ENCODE measurements at places on chromosomes 1 and 21. TPM values are rescaled to one million over a fixed set of nuclear protein-coding genes. Genes with fewer than 3 reads are reported as not detected.

- H3K27me3 ChIP-seq: no peaks in the 10 kb centered on the region
- peaks cover 15% of the 10 kb centered on the region for H3K4me1 ChIP-seq
- H3K36me3 ChIP-seq: no peaks in the 10 kb centered on the region
- no peak overlapping the region for H3K27ac ChIP-seq
- DNase-seq: no peak
Measured at GRCh38 chr1:205443585-205444299, 12.1 kb downstream of the BLACAT1 start.

GRCh38 chr1:26856604-26857469 lies 6.1 kb upstream of the SFN start:
- no peak for DNase-seq
- no peaks in the 10 kb centered on the region for H3K36me3 ChIP-seq
- H3K27ac ChIP-seq: no peak overlapping the region
- H3K4me1 ChIP-seq: no peaks in the 10 kb centered on the region
- no peak overlapping the region for H3K4me3 ChIP-seq

DNA sequence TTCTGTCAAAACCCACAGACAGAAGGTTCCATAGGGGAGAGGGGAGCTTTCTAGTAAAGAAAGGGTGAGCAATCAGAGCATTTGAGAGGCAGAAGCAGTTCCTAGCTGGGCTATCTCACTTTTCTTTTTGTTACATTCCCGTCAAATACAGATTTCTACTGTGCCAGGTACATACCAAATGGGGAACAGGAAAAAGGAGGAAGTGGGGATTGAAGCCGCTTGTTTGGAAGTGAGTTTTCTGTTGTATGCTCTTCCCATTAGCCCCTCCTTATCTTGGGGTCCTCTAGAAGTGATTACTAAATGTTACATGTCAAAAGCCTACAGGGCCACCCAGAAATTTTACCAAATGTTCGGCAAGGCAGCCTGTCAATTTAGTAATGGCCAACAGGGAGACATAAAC lies 116.1 kb downstream of the PAPPA2 start:
- no peak overlapping the region for H3K27ac ChIP-seq
- H3K4me1 ChIP-seq: no peaks in the 10 kb centered on the region
- no peak for DNase-seq

DNA sequence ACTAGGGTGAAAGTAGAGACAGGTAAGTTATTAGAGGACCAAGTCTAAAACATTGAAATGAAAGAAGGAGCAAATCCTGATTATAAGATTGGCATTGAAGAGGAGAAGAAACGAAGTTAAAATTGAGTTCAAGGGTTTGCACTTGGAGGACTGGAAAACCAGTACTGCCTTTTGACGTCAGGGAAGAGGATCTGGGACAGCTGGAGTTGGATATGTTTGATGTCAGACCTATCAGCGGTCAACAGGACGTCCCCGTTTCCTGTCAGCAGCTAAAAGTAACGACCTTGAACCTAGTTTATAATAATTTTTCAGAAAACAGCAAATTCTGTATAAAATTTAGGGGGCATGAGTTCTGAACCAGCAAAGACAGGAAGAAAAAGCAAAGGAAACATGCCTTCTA lies 1.2 kb upstream of the NID1 start:
- DNase-seq: no peak
- peak overlapping the region; percentile 83 for H3K4me3 ChIP-seq
- peaks cover 10% of the 10 kb centered on the region for H3K4me1 ChIP-seq
- peak overlapping the region; percentile 80 for H3K27ac ChIP-seq
- H3K36me3 ChIP-seq: no peaks in the 10 kb centered on the region
- H3K27me3 ChIP-seq: no peaks in the 10 kb centered on the region

DNA sequence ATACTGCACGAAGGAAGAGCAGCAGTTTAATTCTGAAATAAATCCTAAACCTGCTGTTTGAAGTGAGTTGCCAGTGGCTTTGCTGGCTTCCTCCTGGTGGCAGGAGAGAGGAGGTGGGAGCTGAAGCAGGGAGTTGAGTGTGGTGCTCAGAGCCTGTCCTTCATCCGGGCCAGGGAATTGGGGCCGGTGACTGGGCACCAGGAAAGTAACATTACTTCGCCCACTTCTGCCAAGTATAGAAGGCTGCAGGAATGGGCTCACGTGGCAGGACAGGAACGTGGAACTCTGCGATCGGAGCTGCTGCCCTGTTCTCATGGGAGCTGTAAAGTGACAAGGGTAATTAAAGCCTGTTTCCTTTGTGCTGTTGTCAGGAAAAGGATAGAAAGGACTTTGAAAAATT lies 8.7 kb downstream of the TOR3A start:
- H3K4me3 ChIP-seq: no peak overlapping the region
- H3K27ac ChIP-seq: no peak overlapping the region
- H3K27me3 ChIP-seq: no peaks in the 10 kb centered on the region
- no peak for DNase-seq
- no peaks in the 10 kb centered on the region for H3K36me3 ChIP-seq

- H3K27ac ChIP-seq: no peak overlapping the region
- no peaks in the 10 kb centered on the region for H3K36me3 ChIP-seq
- no peak overlapping the region for H3K4me3 ChIP-seq
- no peak for DNase-seq
Measured at GRCh38 chr1:63407002-63407401, 39.6 kb downstream of the ALG6 start.

DNA sequence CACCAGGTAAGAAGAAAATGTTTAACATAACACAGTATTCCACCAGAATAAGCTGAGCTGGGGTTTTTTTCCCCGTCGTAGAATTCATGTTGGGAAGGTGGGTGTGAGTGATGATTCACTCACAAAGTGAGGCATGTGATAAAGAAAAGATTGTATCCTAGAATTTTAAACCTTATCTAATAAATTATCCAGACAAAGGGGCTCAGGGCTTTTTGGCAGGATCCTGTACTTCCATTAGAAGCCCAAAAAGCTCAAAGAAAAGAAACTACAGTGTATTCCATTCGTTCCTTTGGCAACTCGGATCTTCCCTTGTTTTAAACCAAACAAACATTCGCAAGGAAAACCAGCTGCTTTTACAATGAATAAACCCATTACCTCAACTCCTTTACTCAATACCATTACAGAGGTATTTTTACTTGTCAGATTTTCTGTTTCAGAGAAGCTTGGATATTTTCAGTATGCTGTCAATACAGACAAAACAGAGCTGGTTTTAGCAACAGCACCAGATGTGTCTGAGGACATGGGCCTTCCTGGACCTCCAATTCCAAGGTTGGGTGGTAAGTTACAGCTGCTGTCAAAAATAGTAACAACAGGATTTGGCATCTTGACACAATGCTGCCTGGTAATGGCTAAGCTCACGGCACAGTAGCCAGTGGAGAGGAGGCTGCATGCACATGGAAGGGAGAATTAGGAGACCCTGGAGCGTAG lies 159.9 kb upstream of the RUNX1 start:
- H3K4me3 ChIP-seq: no peak overlapping the region
- H3K36me3 ChIP-seq: no peaks in the 10 kb centered on the region
- no peaks in the 10 kb centered on the region for H3K27me3 ChIP-seq
- H3K4me1 ChIP-seq: peaks cover 31% of the 10 kb centered on the region
- no peak overlapping the region for H3K27ac ChIP-seq

- no peaks in the 10 kb centered on the region for H3K4me1 ChIP-seq
- H3K27ac ChIP-seq: no peak overlapping the region
- no peak for DNase-seq
- H3K27me3 ChIP-seq: no peaks in the 10 kb centered on the region
- H3K36me3 ChIP-seq: no peaks in the 10 kb centered on the region
Measured at GRCh38 chr1:175808573-175808972, 65.2 kb upstream of the TNR start.

DNA sequence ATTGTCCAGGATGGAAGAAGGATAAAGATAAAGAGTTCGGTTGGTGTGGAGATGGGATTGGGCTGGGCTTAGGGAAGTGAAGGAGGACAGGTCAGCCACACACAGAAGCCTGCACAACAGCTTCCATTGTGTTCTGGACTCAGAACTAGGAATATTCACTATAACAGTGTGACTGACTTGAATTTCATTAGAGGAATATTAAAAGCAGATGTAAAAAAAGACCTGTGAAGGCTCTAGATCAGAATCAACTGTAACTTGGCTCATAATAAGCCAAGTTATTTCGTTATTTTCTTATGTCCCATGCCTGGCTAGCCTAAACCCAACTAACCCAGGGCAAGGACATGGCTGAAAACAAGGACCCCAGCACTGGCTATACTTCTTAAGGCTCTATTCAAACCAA lies 56.6 kb upstream of the GPR88 start:
- no peak overlapping the region for H3K27ac ChIP-seq
- no peaks in the 10 kb centered on the region for H3K36me3 ChIP-seq
- H3K4me3 ChIP-seq: no peak overlapping the region
- no peaks in the 10 kb centered on the region for H3K4me1 ChIP-seq
- no peak for DNase-seq

DNA sequence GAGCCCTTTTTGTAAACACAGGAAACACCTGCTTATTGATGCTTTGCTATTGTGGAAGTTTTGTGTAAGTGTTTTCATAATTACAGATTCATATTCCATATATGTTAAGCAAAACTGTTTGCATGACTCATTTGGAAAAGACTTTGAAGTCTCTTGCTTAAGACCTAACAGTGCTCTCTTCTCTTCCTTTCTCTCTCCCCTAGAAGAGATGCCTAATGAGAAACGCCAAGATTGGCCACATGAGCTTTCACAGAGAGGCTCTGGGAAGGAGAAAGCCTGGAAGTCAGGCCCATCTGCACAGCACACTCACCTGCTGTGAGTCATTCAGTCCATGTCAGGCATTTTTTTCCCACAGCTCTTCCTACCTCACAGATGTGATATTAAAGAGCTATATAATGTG lies 101.6 kb upstream of the PALMD start:
- H3K4me3 ChIP-seq: no peak overlapping the region
- no peak for DNase-seq
- no peaks in the 10 kb centered on the region for H3K27me3 ChIP-seq
- H3K36me3 ChIP-seq: no peaks in the 10 kb centered on the region
- H3K27ac ChIP-seq: no peak overlapping the region
- H3K4me1 ChIP-seq: peaks cover 4% of the 10 kb centered on the region

DNA sequence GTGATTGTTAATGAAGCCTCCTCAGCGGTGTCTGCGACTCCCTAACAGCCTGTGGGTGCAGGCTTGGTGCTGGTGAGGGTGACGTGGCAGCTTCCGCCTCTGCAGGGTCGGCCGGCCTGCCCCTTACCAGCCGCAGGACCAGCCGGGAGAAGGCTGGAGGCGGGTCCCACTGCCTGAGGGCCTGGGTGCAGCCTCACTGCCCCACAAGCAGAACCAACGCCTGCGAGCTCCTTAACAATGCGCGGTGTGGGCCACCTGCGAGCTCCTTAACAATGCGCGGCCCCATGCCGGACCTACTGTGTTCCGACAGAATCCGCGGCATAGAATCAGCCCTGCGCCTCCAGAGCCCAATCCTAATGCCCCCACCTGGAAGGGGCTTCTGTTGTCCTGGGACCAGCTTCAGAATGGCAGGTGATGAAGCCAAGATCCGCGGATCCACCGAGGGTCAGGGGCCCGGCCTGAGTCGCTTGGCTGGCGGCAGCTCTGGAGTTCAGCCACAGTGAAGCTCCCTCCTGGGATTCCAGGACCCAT lies 54.4 kb upstream of the AJAP1 start:
- H3K4me1 ChIP-seq: no peaks in the 10 kb centered on the region
- no peaks in the 10 kb centered on the region for H3K36me3 ChIP-seq
- H3K27me3 ChIP-seq: no peaks in the 10 kb centered on the region
- no peak for DNase-seq
- no peak overlapping the region for H3K4me3 ChIP-seq
- H3K27ac ChIP-seq: no peak overlapping the region

DNA sequence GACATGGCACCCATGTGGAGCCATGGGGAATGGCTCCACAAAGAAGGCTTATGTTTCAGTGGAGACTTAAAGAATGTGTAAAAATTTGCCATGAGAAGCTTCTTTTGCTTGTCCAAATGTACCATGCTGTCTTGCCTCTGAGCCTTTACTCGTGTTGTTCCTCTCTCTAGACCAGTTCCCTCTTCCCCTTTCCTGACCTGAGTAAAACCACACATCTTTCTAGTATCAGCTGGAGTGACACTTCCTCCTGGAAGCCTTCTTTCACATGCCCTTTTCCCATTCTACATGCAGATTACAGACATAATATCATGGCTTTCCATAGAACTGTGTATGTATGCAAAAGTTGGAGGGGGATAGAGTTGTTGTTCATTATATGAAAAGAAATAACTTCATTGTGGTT lies 13.6 kb upstream of the GPX7 start:
- no peaks in the 10 kb centered on the region for H3K4me1 ChIP-seq
- no peak overlapping the region for H3K27ac ChIP-seq
- no peak for DNase-seq
- no peaks in the 10 kb centered on the region for H3K27me3 ChIP-seq
- no peak overlapping the region for H3K4me3 ChIP-seq

- H3K4me3 ChIP-seq: no peak overlapping the region
- H3K4me1 ChIP-seq: no peaks in the 10 kb centered on the region
- no peak overlapping the region for H3K27ac ChIP-seq
- DNase-seq: no peak
- no peaks in the 10 kb centered on the region for H3K27me3 ChIP-seq
Measured at GRCh38 chr1:158496374-158496773, 24.4 kb downstream of the OR10R2 start.

DNA sequence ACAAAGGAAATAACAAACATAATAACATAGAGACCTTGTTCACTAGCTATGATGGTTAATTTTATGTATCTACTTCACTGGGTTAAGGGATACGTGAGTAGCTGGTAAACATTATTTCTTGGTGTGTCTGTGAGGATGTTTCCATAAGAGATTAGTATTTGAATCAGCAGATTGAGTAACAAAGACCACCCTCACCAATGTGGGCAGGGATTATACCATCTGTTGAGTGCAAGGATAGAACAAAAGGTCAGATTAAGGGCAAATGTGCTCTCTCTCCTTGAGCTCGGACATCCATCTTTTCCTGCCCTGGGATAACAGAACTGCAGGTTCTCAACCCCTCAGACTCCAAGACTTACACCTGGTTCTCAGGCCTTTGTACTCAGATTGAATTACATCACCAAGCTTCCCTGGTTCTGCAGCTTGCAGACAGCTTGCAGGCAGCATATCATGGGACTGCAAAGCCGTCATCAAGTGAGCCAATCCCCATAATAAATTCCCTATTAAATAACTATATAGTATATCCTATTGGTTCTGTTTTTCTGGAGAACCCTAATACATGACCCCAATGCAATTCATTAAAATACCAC lies 9.2 kb downstream of the SPATA6 start:
- H3K36me3 ChIP-seq: no peaks in the 10 kb centered on the region
- DNase-seq: no peak
- H3K27me3 ChIP-seq: no peaks in the 10 kb centered on the region

The TEDDM1 gene
- not detected for total RNA-seq

The DNAJC6 gene
- total RNA-seq: 1.5 TPM

The CELA2A gene
- 0.92 TPM for total RNA-seq

The RORC gene
- 0.83 TPM for total RNA-seq

The SYT11 gene
- total RNA-seq: 20.6 TPM

The SYCP1 gene
- total RNA-seq: not detected

The CD5L gene
- 0.10 TPM for total RNA-seq

The ARHGEF16 gene
- 1.1 TPM for total RNA-seq
